Stimulated activated CD8-positive, alpha-beta memory T cell treated with anti-CD3 and anti-CD28 coated beads, Interleukin-15, amount 100 ng/mL, for 4 hours (primary cell): ENCODE measurements at places on chromosomes 4 and X.

- DNase-seq, result no peak
Measured at GRCh38 chrX:55523356-55523755, 33.7 kb upstream of the USP51 start.

GRCh38 chrX:11363069-11363594, 69.9 kb downstream of the AMELX start:
- DNase-seq, result no peak

- no peak for DNase-seq
Measured at GRCh38 chr4:21763855-21764254, 184.7 kb downstream of the KCNIP4 start.

- no peak for DNase-seq
Measured at GRCh38 chrX:3425031-3425430, 78.6 kb upstream of the MXRA5 start.
